CD4-positive, alpha-beta T cell treated with Interferon alpha-2 for 1 hour (primary cell): ENCODE measurements at places on chromosomes 2 and 18.

DNA sequence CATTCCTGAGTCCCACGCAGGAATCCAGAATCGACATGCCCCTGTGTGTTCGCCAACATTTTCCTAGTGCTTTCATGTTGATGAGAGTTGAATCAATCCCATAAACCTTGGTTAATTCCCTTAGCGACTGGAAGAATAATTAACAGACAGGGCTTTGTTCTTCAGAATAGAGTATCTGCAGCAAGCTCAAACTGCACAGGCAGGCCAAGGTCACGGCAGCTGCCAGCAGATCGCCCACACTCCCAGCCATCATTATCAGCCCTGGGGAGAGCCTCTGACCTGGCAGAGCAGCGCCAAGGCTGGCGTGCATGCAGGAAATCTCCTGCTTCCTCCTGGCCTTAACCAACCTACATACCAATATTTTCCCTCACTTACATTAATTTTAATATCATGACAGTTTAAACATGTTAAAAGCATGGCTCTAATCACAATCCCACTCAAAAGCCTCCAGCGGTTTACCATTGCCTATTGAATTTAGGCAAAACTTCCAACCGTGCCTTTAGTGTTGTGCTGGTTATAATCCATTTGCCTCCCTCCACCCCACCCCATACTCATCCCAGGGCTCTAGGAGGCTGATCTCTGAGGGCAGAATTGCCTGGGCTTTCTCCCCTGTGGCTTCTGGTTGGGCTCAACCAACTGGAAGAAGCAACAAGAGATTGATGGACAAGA, 46.8 kb upstream of the NCK2 start:
- no peak for DNase-seq

- DNase-seq = no peak
These were observed 66.4 kb downstream of the KCNF1 start for GRCh38 chr2:10978090-10978670.

DNA sequence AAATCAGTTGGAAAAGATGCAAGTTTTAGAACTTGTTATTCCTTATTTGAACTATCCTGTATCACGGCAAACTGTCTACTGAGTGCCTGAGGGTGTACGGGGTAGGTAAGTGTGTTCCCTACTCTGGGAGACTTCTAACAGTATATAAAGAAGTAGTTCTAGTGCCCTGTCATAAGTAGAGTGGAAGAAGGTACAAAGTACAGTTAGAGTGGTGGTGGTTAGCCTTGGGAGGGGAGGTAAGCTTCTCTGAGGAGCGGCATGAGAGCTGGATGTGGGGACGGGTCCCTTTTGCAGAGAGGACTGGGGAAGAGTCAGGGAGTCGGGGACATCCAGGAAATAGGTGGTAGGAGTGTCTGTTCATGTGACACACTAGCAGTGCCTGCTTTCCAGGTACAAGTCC, 48.5 kb downstream of the DGKD start:
- no peak for DNase-seq

- no peak for DNase-seq
These were observed 132.4 kb upstream of the ZNF516 start for GRCh38 chr18:76627444-76627843.

DNA sequence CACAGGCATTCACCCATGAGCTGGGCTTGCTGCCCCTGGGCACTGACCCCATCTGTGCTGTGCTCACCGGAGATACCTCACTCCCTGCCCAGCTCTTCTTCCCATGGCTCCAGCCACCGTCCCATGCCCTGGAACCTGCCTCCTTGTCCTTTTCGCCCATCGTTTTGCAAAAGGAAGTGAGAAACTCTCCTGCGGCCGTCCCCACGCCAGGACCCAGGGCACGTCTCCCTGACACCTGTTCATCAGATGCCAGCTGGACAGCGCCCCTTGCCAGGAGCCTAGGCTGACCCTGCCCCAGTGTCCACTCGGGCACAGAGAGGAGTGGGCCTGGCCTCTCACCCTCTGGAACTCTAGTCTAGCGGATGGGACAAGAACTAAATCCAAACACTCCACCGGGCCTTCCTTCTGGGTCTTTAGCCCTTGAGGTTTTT, 238.6 kb downstream of the SEPTIN10 start:
- DNase-seq = no peak

GRCh38 chr2:237966250-237966564, 607 bp upstream of the UBE2F start:
- DNase-seq = no peak

- no peak for DNase-seq
These were observed 352.6 kb upstream of the VRK2 start for GRCh38 chr2:57693965-57694364.

GRCh38 chr18:71665131-71665530, 879.0 kb downstream of the CBLN2 start:
- DNase-seq = no peak

DNA sequence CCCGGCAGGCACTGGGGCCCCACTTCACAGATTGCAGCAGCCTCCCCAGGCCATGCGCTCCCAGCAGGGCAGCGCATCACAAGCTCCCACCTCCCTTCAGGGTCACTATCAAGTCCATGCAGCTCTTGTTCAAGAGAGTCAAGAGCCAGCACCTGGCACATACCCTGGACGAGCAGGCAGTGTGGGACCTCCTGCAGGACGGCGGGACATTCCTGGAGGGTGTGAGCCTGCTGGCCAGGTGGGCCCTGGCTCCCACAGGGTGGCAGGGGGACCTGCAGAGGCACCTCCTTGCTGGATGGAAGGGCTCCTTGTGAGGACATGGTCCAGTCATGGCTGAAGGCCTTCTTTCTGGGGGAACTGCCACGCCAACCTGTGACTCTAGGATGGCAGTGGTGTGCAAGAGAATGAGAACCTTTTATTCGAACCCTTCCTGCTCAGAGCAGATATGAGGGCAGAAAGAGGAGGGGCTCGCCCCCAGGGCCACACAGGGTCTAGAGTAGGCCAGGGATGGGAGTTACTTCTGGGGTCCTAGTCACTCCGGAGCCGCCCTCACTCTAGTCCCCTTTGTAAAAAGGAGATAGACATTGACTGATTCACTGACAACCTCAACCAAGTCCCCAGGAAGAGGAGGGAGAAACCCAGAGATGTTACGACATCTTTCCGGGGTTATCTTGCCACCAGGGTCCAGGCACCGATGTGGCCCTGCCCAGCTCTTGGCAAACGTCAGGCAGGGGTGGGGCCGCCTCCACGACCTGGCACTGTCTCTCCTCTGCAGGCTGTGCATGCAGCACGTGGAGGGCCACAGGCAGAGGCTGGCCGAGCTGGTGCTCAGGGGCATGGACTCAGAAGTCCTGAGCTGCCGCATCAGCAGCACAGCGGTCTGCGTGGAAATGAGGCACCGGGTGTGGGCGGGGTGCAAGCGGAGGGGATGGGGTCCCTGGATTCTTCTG, 31.3 kb downstream of the HJURP start:
- DNase-seq = no peak

GRCh38 chr18:76927223-76927725, 104.9 kb downstream of the ZNF236 start:
- no peak for DNase-seq
